Stimulated activated CD4-positive, alpha-beta T cell treated with anti-CD3 and anti-CD28 coated beads, TNF-alpha, amount 100 ng/mL, for 1 hour (primary cell): ENCODE measurements at places on chromosomes 5 and 9.

DNA sequence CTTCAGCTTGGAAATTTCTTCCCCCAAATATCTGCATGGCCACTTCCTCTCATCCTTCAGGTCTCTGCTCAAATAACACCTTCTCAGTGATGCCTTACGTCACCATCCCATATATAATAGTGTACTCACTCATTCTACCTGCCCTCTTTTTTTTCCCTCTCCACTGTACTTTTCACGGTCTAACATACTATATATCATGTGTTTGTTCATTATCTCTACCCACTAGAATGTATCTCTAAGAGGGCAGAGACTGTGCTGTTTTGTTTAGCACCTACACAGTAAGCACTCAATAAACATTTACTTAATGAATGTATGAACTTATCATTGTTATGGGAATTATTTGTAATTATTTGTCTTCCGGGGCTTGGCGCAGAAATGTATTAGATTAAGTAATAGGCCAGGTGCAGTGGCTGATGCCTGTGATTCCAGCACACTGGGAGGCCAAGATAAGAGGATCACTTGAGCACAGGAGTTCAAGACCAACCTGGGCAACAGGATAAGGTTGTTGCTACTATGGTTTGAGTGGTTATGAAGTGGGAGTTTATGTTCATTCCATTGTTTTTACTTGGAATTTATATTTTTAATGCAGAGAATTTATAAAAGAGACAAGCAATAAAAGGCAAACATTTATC is 6.0 kb upstream of the IL13 start:
- DNase-seq: no peak

DNA sequence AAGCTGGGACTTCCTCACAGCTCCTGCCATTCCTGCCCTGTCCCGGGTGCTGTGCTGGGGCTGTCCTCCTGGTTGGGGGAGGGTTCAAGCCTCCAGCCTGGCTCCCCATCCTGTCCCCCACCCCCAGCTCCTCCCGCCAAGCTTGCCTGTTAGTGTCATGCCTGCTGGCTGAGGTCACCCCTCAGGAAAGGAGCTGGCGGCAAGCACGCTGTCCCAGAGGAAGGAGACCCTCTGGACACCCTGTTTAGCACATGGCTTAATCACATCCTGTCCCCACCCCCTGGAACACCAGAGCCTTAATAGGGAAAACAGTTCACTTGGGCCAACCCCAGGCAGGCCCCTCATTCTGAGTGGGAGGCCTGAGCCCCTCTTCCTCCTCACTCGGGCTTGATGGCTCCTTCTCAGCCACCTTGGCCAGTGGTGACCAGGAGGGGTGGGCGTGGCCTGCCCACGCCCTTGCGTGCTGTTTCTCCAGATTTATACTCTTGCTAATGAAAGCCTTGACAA is 9.2 kb upstream of the PHYHD1 start:
- no peak for DNase-seq

GRCh38 chr5:139731281-139731680 is 64.3 kb upstream of the PSD2 start:
- DNase-seq: no peak

- DNase-seq: no peak
These were observed 57.5 kb upstream of the PAPPA start for GRCh38 chr9:116096046-116096445.

DNA sequence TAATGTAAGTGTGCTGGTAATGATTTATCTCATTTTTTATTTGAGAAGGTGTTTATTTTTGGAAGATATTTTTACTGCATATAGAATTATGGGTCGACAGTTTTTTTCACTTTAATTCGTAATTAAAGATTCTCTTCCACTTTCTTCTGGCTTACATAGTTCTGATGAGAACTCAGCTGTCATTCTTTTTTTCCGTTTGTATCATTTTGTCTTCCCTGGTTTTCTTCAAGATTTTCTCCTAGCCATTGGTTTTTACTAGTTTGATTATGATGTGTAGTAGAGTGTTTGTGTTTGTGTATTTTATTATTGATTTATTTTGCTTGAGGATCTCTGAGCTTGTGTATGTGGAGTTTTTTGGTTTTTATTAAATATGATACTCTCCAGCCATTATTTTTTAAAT is 21.7 kb downstream of the SLF1 start:
- DNase-seq: no peak

DNA sequence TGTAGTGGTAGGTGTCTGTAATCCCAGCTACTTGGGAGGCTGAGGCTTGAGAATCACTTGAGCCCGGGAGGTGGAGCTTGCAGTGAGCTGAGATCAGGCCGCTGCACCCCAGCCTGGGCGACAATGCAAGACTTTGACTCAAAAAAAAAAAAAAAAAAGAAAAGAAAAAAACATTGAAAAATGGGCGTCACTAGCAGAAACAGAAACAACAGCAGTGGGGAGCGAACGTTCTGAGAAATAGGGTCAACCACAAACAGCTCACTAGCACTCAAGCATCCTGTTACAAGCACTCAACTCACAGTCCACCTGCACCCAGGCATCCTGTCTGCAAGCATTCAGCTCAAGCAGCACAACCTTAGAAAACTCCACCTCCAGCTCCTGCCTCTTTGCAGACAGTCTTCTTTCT is 17.2 kb downstream of the TRIM14 start:
- no peak for DNase-seq

- DNase-seq: no peak
These were observed 1012.8 kb downstream of the MAT2B start for GRCh38 chr5:164518067-164518740.
